Hematopoietic multipotent progenitor cell treated with erythropoietin and hydrocortisone succinate and interleukin-3 and kit ligand, for 4 days (in vitro differentiated cells): ENCODE measurements at places on chromosomes 5 and 9.
A peak's percentile ranks its signal among the peaks of the same experiment; 100 is the strongest.

DNA sequence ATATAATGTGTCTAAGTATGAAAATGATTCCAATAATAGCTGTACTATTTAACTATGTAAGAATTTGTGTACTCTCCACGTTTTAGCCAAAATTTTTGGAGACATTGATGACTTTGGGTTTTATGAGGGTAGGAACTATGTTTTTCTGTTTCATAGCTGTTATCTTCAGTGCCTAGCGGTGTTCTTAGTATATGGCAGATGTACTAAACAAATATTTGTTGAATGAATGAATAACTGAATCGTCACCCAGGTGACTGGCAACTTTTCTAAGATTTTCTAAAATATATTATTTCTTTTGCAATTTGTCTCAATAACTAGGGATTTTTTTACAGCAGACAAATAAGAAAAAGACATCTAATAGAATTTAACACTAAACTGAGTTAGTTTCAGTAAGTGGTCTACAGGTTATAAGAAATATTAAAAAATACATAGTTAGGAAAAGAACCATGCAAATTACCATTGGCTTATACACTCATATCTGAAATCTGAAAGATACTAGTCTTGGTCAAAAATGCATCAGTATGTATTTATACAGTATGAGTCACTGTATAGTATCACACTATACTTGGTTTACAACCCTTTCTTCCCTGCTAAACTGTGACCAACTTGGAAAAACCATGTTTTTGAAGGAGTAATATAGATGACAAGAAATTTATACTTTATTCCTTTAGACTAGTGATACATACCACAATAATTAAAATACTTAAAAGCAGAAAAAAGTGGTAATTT is 10.5 kb upstream of the ERCC6L2 start:
- no peak for DNase-seq

DNA sequence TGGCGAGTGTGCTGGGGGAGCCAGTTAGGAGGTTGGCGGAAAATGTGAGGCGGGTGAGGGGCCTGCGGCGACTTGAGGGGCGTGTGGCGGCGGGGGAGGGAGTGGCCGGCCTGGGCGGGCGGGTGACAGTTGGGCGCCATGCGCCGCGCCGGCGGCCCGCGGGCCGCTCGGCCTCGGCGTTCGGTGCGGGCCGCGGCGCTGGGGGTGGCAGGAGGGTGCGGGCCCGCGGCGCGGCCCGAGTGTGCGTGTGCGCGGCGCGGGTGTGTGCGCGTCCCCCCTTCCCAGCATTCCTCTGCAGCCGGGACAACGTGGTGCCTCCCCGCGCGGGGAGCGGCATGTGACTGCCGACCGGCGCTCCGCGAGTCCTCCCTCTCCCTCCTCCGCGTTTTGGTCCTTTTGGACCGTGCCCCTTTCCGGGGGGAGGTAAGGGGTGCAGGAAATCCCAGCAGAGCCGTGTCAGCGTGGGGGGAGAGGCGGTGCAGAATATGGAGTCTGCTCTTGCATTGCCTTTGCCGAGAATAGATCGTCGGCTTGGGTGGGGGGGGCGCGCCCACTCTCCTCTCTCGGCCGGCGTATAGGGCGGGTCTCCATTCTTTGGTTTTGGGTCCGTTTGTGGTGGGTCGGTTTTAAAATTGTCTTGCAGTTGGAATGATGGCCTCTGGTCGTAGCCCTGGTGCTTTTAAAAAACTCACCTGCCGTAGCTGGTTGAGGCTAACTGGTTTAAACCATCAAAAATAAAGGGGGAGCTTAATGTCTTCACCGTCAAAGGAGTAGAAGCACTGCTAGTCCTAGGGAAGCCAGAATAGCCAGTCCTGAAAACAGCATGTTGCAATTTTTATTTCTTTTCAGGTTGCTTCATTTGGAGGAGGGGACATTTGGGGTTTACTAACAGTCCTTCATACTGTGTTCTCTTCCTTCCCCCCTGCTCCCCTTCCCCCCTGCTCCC is 2.0 kb downstream of the LARP1 start:
- peak; percentile 82 for DNase-seq

DNA sequence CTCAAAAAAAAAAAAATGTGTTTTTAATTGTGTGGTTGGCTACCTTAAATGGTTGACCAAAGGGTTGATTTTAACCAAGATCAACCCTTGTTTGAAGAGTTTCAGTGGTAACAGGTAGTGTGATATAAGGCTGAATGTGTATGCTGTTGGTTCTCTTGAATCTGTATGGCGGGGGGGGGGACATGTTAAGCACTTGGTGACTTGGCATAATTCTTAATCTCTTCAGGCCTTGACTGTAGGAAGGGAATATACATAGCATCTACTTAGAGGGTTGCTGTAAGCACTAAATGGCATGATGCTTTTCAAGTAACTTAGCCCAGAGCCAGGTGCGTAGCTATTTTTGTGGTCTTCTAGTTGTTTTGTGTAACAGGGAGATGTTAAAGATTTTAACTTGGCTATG is 5.6 kb upstream of the SPRY4 start:
- DNase-seq = no peak

DNA sequence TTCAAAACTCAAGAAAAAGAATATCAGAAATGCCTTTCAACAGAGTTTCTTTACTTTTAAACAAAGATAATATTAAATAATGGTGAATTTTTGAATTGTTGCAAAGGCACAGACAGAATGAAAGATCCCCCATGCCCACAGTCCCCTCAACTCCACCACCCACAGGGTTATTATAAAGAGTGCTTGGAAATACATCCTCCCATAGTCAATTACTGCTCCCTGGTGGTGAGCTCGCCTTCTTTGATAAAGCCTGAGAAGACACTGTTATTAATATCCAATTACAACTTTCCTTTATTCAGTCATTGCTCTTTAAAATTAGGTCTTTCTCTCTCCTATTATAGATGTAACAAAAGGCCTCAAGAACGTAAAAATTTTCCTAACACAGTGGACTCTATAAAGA is 490.2 kb upstream of the RORB start:
- peak; percentile 18 for DNase-seq

DNA sequence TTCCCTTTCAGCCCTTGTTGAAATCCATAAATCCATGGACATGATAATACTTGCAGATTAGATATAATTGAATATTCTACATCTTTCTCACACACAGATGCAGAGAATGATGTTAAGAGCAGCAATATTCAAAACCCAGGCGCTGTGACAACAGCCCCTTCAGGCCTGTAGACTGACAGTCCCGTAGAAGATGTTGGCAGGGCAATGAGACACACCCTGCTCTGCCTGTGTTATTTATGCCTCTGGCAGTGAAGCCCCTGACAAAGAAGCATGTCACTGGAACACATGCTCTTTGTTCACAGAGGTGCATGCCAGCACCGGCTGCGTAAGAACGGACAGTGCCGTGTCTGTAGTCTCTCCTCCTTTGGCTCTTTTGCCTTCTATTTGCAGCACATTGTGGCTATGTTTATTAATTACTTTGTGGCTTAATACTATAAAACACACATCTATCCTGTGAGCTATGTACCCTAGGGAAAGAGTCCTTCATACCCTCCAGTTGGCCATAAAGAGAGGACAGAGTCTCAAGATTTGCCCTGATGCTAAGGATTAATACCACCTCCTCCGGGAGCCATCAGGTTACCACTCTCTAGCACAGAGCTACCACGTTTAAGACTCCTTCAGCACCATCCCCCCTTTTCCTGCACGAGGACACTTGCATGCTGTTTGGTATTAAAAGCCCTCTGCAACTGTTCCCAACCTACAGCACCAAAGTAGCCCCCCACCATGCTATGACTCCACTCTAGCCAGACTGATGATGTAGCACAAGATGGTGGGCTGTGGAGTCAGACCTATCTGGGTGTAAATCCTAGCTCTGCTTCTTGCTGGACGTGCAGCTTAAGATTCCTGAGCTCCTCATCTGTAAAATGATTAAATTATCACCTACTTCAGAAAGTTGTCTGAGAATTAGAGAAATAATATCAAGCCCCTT is 2.0 kb upstream of the ANP32B start:
- peak; percentile 67 for DNase-seq

DNA sequence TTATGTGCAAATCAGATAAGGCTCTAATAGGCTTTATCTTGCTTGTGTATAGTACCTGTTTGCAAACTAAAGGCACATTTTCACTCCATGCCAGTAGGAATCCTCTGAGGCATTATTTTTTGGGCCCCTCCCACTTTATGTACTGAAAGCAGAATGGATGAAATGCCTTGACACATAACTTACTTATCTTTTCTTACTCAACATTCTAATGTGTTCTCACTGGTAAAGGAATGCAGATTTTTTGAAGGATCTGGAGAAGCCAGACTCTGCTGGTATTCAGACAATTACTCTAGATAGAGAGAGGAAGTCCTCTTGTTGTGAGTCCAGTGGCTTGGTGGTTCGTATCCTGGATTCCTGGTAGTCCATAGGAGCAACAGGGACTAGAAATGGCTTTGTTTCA is 336.7 kb downstream of the CCDC171 start:
- DNase-seq = no peak

DNA sequence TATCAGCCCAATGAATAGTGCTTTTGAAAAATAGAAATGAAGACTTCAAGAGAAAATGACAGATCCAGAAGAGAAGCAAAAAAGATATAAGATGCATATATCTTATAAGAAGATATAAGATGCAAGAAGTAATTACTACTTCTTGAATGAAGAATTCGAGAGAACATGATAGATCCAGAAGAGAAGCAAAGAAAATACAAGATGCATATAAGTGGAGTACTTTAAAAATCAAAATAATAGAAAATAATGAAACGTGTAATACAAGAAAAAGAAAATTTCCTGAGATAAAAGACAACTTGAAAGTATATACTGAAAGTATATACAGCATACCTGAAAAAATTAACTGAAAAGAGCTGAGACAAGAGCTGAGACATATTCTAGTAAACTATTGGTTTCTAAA is 76.7 kb downstream of the DROSHA start:
- no peak for DNase-seq

DNA sequence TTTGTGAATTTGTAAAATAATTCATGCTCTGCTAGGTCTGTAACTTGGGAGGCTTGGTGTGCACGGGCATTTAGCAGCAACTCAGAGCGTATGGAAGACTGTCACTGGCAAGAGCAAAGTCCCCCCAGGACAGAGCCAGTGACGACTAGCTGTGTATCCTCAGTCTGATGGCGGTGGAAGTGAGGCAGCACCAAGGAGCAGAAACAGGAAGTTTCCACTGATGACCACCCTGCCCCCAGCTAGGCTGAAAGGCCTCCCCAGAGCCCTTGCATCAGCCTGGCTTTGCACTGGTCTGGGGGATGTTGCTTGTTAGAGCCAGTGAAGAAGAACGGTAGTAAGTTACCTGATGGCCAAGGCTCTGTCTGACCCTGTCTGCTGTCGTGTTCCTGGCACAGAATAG is 66.8 kb upstream of the ABL1 start:
- DNase-seq = peak; percentile 79

GRCh38 chr5:172920447-172920849 is 38.8 kb upstream of the RPL26L1 start:
- DNase-seq = no peak

GRCh38 chr9:114212826-114213225 is 57.5 kb downstream of the COL27A1 start:
- DNase-seq = no peak

DNA sequence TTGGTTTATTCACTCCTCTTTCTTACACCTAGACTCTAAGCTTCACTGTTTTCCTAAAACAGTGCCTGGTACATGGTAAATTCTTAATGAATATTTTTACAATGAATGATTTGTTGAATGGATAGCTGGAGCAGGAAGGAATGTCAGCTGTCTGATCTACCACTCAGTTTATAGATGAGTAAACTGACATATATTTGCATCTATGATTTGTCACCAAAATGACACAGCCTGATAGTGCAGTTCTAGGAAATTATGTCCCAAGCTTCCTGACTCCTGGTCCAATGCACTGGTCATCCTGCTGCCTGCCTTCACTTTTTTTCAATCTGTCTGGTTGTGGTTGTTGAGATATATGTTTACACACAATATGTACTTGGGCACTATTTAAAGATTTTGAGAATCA is 651.7 kb upstream of the WWC1 start:
- DNase-seq = no peak

- DNase-seq = no peak
Observed at GRCh38 chr5:36217567-36217966, 24.2 kb downstream of the NADK2 start.

GRCh38 chr9:132833550-132834121 is 44.4 kb downstream of the AK8 start:
- DNase-seq = no peak

DNA sequence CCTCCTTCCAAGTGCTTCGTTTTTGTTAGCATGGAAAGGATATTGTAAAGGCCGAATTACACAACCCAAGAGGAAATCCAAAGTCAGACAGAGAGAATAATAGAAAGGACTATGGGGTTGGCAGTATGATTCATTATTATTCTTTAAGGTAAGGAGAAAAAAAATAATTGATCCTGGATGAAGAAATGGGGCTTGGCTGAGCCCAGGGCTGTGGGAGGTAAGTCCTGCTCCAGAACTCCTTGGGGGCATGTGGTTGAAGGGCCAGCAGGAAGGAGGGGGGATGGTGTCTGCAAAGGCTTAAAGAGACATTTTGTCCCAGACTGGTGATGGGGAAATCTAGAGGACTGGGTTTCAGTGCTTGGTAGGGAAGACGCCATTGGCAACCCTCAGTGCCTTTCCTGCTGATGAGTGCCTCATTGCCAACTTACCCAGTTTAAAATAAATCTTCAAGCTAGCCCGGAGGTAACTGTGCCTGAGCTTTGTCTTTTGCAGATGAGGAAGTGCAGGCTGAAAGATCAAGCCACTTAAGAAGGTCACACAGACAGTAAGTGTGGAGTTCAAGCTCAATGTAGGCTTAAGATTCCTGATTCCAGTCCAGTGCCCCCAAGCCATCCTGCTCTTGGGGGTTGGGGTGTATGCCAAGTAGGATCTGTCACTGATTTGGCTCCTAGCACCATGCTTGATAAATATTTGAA is 30.2 kb downstream of the FOXI1 start:
- DNase-seq = peak; percentile 8

GRCh38 chr9:78783743-78784142 is 486.8 kb downstream of the PSAT1 start:
- DNase-seq = peak; percentile 10

GRCh38 chr9:2576631-2577030 is 45.0 kb upstream of the VLDLR start:
- DNase-seq = no peak

GRCh38 chr9:107280543-107280942 is 2.5 kb upstream of the RAD23B start:
- DNase-seq = no peak

- no peak for DNase-seq
Observed at GRCh38 chr9:15670246-15670645, 117.4 kb downstream of the CCDC171 start.

- no peak for DNase-seq
Observed at GRCh38 chr5:92455011-92455410, 1071.9 kb upstream of the ARRDC3 start.

- peak; percentile 77 for DNase-seq
Observed at GRCh38 chr5:115831163-115831768, 10.1 kb downstream of the ATG12 start.
